ENCODE measurements at places on chromosomes 7 and 10. TPM values are rescaled to one million over a fixed set of nuclear protein-coding genes. Genes with fewer than 3 reads are reported as not detected.
A peak's percentile ranks its signal among the peaks of the same experiment; 100 is the strongest.

DNA sequence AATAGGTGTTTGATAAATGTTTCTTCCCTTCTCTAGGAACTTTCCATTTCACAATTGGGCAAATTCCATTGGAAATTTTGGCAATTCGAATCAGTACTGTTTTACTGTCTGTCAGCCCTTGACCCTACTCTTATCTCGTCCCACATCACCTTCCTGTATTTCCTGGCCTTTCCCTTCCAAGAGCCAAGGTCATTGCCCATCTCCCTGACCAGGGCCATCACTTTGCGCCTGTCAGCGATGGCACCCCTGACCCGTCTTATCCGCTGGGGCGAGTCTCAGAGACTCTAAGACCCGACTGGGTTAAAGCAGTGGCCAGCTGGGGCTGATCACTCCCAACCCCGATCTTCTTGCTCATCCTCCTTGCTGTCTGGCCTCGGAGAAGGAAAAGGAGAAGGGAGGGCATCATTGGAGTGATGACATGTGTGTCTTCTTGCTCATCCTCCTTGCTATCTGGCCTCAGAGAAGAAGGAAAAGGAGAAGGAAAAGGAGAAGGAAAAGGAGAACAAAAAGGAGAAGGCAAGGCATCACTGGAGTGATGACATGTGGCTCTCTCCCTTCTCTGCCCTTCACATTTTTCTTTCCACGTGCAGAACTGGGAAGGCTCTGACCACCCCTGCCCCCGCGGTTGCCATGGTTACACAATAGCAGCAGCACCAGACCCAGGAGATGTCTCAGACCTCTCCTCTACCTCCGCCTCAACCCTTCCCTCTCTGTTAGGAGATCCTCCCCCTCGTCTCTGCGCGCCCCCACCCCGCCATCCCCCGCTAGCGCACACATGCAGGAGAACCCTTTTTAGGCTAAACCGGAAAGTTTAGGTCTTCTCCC lies 2.0 kb downstream of the SEMA3D start:
- DNase-seq: no peak

DNA sequence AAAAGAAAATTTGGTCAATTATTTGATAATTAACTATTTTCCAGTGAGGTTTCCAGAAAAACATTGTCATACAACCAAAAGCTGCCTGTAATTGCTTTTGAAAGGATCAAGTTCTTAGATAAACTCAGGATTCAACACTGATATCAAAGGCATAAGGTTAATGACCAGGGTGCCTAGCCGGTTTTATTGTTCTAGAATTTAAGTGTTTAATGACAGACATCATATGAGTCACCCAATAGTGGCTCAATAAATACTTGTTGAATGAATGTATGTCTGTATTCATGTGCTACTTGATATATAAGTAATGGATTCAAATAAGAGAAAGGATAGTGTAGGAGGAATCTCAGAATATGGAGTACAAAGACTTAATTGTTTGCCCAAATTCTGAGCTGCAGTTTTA lies 196.1 kb upstream of the LRGUK start:
- no peak for DNase-seq

- no peak for DNase-seq
Measured at GRCh38 chr10:34723750-34724149, 91.3 kb downstream of the PARD3 start.

The EEPD1 gene
- 48.0 TPM for total RNA-seq

DNA sequence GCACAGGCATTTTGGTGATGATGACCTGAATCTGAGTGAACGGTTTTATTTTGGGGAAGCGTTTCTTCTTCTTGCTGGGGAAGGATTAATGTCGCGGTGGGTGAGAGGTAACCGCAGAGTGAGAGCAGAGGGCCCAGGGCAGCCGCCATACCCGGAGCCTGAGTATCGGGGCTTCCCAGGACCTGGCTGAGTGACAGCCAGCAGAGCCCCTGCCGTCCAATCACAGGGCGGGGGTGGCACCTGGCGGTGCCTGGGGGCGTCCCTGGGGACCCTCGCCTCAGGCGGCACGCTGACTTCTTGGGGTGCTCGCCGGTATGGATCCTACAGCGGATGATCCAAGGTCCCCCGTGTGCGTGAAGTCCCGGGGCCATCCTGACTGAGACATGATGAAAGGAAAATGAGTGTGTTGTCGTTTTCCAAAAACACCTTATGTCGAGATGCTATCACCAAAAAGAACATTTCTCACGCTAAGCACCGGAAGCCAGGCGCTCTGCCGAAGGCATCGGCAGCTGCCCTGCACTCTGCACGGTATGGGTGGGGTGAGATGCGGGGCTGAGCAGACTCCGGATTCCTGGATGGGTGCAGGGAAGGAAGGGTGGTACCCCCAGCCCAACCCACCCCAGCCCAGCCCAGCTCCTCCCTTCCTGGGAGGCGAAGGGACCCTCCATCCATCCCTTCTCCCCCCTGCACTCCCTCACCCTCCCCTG lies 227.9 kb upstream of the SHH start:
- DNase-seq: no peak

GRCh38 chr7:70217571-70217970 lies 619.3 kb downstream of the AUTS2 start:
- DNase-seq: no peak

- DNase-seq: no peak
Measured at GRCh38 chr7:133121175-133121844, 39.4 kb upstream of the CHCHD3 start.

GRCh38 chr7:35424869-35425495 lies 171.1 kb upstream of the TBX20 start:
- DNase-seq: peak; percentile 36

DNA sequence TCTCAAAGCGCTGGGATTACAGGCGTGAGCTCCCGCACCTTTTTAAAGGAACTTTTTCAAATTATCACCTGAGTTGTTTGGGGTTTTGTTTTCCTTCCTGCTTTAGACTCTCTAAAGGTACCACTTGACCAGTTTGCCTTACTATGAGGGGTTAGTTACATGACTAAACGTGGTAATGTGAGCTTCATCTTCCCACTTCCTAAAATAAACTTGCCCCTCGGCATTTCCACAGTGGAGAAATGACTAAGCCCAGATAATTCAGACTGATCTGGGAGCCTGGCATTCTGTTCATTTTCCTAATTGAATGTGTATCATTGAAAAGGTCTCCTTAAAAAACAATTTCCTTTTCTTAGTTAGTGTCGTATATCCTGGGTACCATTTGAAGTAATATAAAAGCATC lies 163.4 kb downstream of the PLXDC2 start:
- DNase-seq: no peak

DNA sequence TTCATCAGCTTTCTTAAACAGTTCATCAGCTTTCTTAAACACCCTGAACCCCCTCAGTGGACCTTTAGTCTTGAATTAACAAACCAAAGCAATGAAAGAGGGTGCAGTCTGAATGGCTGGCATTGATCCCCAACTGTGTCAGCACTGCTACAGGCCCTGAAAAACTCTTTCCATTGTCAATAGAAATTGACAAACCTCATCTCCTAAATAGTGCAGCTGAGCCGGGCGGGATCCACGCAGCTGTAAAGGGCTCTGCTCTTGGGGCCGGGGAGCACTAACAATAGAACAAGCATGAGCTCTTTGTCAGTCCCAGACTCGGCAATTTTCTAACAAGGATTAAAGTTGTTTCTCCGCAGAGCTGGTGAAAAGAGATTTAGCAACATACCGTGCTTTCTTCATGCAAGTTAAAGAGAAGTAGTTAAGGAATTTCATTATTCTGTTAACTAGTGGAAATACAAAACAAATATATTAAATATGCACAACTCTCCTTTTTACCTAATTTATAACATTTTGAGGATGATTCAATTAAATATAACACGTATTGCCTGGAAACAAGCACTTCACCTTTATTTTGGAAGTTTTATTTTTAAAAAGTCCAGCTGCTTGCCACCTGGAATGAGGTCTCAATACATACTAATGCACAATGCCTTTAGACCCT lies 24.7 kb upstream of the FEZF1 start:
- no peak for DNase-seq

DNA sequence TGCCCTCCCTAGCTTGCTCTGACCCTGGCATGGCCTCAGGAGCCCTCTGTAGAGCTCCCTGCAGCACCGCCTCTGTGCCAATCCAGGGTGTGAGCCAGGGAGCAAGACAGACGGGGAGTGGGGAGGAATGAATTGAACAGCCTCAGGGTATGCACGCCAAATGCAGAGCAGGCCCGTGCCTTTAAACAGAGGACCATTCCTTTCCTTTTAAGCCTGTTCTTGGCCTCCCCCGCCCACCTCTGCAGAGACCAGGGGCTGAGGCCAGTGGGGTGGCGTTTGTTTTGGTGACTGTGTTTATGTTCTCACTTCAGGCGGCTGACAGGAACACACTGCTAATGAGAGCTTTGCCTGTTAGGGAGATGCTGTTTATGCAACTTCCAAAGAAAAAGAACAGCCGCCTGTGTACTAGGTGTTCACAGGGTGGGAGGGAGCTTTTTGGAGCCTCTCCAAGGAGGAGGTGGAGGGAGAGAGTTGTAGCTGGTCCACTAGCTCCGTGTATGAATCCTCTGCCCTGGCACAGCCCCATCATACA lies 528.1 kb upstream of the DPP6 start:
- DNase-seq: no peak

- DNase-seq: no peak
Measured at GRCh38 chr10:78579995-78580394, 488.8 kb upstream of the ZMIZ1 start.

- no peak for DNase-seq
Measured at GRCh38 chr7:131225619-131226513, 101.8 kb upstream of the MKLN1 start.

GRCh38 chr7:47581804-47582763 lies at the start of gene TNS3:
Gene TNS3 (minus strand): TSS chr7:47582111. CDS start chr7:47439636, 142,475 bp downstream.
- no peak for DNase-seq

DNA sequence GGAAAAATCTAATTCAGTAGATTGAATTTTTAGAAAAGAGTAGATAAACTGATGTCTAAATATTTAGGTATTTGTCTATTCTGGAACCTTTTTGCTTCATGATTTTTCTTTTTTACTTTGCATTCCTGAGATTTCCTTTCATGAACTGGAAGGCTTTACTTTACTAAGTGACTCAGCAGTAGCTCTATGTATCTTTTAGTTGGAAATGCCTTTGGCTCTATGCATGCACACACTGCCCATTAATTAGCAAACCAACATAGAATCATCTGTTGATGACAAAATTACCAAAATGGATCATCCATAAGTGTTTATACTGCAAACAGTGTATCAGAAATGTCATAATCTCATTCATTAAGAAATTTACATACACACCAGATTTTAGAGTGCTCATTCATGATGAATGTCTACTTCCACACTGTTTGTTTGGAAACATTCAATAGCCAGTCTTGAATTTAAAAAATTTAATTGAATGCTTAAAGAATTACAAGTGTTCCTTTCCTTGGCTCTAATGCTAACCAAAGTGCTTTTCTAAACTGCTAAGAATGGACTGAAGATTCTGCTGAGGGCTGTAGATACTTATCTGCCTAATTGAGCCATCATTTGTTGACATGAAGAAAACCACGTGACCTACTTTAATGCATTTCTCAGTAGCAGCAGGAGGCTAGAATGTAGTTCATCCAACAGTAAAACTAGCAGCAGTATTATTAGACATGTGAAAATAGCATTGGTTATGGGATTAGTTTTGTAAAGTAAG lies 282.0 kb downstream of the ADK start:
- DNase-seq: no peak

DNA sequence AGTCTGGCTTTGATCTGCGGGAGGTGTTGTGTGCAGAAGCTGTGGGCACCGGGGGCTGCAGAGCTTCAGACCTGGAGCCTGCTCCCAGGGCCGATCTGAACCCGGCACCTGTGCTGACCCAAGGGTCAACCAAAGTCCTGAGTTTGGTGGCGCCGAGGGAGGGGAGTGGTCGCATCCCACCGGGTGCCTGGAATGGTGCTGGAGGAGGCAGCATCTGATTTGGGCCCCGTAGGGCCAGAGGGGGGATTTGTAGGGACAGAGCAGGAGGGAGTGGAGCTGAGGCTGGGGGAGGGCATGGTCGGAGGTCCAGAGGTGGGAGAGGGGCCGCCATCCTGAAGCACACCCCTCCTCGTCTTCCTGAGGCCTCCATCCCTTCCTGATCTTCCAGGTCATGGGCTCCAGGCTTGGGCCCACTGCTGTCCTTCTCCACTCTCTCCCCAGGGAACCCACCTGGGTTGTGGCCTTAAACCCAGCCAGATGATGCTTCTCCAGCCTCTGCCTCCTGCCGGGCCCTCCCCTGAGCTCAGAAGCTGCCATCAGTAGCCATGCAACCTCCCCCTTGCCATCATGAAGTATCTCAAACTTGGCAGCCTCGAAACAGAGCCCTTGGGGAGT lies 112.9 kb downstream of the LHPP start:
- DNase-seq: no peak

Data from Panc1 (cell line).